ENCODE measurements at places on chromosomes 4 and X. TPM values are rescaled to one million over a fixed set of nuclear protein-coding genes. Genes with fewer than 3 reads are reported as not detected.

The MND1 gene
- 16.2 TPM for total RNA-seq

The COX7B2 gene
- not detected for total RNA-seq

The SUPT20HL1 gene
- total RNA-seq = not detected

The GC gene
- not detected for total RNA-seq

The SHROOM2 gene
- 0.64 TPM for total RNA-seq

The RASSF6 gene
- total RNA-seq = not detected

The TMPRSS11F gene
- not detected for total RNA-seq

The RAB33B gene
- 4.9 TPM for total RNA-seq

The PIM2 gene
- 20.6 TPM for total RNA-seq

Data from G401 (cell line).